A549 treated with ZK216348 at 1 μM for 4 hours (cell line): ENCODE measurements at places on chromosomes 3 and 15. TPM values are rescaled to one million over a fixed set of nuclear protein-coding genes. Genes with fewer than 3 reads are reported as not detected.

OR5H15 gene
- total RNA-seq, result not detected in 5 replicates

ACTR8 gene
- 14.5 to 17.8 TPM (median 15.9 TPM) in 5 replicates for total RNA-seq

CAMP gene
- not detected in 5 replicates for total RNA-seq

GPR171 gene
- not detected in 5 replicates for total RNA-seq

GOLGA6A gene
- 0.06 TPM in 1 of 5 replicates, not detected in the others for total RNA-seq

LRRC2 gene
- total RNA-seq, result not detected in 5 replicates

DUOXA1 gene
- 0.07 to 0.28 TPM (median 0.08 TPM) in 4 of 5 replicates, not detected in the other for total RNA-seq

MUC4 gene
- total RNA-seq, result 0.03 to 0.04 TPM in 2 of 5 replicates, not detected in the others

FOXB1 gene
- not detected in 5 replicates for total RNA-seq

VGLL3 gene
- 4.4 to 15.5 TPM (median 8.1 TPM) in 5 replicates for total RNA-seq

GRM2 gene
- 0.07 to 0.24 TPM (median 0.08 TPM) in 3 of 5 replicates, not detected in the others for total RNA-seq

CIDEC gene
- 26.1 to 42.7 TPM (median 29.8 TPM) in 5 replicates for total RNA-seq

SLC9C1 gene
- not detected in 5 replicates for total RNA-seq

SCN5A gene
- total RNA-seq, result 0.54 to 1.9 TPM (median 0.88 TPM) in 5 replicates

A4GNT gene
- total RNA-seq, result not detected in 5 replicates

SETD2 gene
- total RNA-seq, result 18.1 to 24.9 TPM (median 19.8 TPM) in 5 replicates

NMNAT3 gene
- 1.0 to 2.1 TPM (median 1.7 TPM) in 5 replicates for total RNA-seq

GHSR gene
- not detected in 5 replicates for total RNA-seq

HRG gene
- total RNA-seq, result not detected in 5 replicates

TMEM40 gene
- total RNA-seq, result 0.12 to 0.81 TPM (median 0.40 TPM) in 4 of 5 replicates, not detected in the other

HTR3E gene
- not detected in 5 replicates for total RNA-seq

P2RY14 gene
- total RNA-seq, result not detected in 5 replicates

IGSF10 gene
- total RNA-seq, result 0.25 to 0.72 TPM (median 0.54 TPM) in 5 replicates

LTK gene
- total RNA-seq, result 0.05 to 0.20 TPM (median 0.13 TPM) in 5 replicates

B3GNT5 gene
- total RNA-seq, result 14.0 to 30.1 TPM (median 24.7 TPM) in 5 replicates

ZBED2 gene
- total RNA-seq, result 0.19 to 0.43 TPM (median 0.26 TPM) in 5 replicates

DNASE1L3 gene
- total RNA-seq, result not detected in 5 replicates

PODXL2 gene
- 6.7 to 11.1 TPM (median 9.7 TPM) in 5 replicates for total RNA-seq

ISLR gene
- 0.24 to 0.41 TPM (median 0.33 TPM) in 4 of 5 replicates, not detected in the other for total RNA-seq

COX5A gene
- 535 to 602 TPM (median 542 TPM) in 5 replicates for total RNA-seq

MESP1 gene
- 1.1 to 10.2 TPM (median 5.1 TPM) in 5 replicates for total RNA-seq

KLF15 gene
- 0.11 to 0.30 TPM (median 0.13 TPM) in 5 replicates for total RNA-seq

TRAT1 gene
- total RNA-seq, result not detected in 5 replicates

EID1 gene
- total RNA-seq, result 108 to 138 TPM (median 116 TPM) in 5 replicates

BCL2A1 gene
- 10.0 to 22.2 TPM (median 11.4 TPM) in 5 replicates for total RNA-seq

GOLGA8R gene
- total RNA-seq, result 0.14 to 0.34 TPM (median 0.24 TPM) in 5 replicates

CCDC54 gene
- not detected in 5 replicates for total RNA-seq

TMIE gene
- total RNA-seq, result 0.09 to 0.11 TPM in 2 of 5 replicates, not detected in the others
